Omental fat pad (tissue), 4 donors: ENCODE measurements at places on chromosomes 6 and 20.

DNA sequence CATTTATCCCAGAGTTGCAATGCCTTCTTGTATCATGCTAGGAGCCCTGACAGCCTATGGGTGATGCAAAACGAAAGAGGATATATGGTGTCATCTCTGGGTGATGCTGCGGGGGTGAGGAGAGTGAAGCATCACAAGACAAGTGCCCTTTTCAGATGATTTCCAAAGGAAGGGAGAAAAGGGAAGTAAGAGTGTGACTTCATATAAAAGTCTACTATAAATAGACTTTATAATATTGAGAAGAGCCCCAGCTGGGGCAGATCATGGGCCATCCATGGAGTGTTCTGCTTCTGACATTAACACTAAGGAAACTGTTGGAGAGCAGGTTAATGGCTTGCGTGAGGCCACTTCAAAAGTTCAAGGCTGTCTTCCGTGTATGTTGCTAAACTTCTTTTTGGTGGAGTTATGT is 4.4 kb downstream of the CD83 start:
- no peak for DNase-seq

- no peak for DNase-seq
Observed at GRCh38 chr6:152529369-152529768, 107.8 kb downstream of the SYNE1 start.

GRCh38 chr20:23484081-23484480 is 6.8 kb upstream of the CST8 start:
- no peak for DNase-seq

DNA sequence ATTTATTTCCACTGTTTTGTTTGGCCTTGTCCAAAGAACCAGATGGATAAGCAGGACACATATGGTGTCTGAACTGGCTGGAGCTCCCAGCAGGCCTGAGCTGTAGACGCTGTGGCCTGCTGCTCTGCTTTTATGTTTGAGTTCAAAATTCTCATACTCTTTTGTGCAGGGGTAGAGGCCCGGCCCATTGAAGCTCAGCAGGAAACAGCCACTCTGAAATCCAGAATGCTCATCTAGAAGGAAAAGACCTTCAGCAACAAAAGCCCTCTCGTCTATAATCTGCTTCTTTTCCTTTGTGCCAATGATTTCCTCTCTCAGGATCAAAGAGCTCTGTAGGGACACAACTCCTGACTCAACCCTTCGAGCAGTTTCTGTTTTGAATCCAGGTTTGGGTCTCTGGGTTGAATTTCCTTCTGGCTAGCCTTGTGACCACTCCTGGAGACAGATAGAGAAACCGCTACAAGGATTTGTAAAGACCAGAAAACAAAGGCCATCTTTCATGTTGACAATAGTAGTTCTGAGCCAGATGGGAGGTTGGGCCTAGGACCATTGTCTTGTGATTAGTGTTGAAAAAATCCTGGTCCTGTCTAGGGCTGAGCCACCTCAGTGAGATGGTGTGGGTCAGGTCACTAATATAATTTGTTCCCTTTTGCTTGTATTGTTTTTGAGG is 446.7 kb downstream of the BCKDHB start:
- DNase-seq, result no peak

DNA sequence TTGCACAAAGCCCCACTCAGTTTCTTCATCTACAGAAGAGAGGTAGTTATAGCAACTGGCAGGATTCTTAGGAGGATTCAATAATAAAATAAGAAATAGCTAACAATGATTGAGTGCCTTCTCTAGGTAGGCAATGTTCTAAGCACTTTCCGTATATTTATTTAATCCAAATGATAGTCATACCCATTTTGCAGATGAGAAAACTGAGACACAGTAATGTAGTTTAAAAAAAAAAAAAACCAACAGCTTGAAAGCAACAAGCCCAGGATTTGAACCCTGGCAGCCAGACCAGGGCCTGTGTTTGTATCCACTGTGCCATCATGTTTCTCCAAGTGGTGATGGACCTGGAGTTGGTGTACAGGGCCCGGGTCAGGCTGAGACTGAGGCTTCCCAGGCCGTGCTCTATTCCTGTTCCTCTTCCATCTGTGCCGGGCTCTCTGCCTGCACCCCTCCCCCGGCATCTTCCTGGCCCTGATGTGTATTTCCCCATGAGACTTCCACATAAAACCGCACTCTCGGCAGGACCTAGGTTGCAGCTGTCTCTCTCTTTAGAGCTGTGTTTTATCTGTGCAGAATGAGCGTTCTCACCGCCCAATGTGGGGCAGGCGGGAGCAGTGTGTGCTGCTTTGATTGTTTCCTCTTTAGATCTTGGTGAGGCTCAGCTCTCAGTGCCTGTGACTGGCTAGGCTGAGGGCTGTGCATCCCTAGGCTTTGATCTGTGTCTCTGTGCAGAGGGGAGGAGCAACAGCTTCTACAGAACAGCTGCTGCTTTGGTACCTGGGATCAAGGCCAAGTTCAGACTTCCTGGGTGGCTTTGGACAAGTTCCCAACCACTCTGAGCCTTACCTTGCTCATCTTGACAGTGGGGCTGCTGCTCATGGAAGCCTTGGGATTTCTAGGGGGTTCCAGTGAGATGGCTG is 49.5 kb downstream of the TOX2 start:
- no peak for DNase-seq

GRCh38 chr6:118813775-118814174 is 80.2 kb upstream of the ASF1A start:
- DNase-seq, result no peak

GRCh38 chr6:112911959-112912358 is 564.8 kb downstream of the RFPL4B start:
- DNase-seq, result no peak

DNA sequence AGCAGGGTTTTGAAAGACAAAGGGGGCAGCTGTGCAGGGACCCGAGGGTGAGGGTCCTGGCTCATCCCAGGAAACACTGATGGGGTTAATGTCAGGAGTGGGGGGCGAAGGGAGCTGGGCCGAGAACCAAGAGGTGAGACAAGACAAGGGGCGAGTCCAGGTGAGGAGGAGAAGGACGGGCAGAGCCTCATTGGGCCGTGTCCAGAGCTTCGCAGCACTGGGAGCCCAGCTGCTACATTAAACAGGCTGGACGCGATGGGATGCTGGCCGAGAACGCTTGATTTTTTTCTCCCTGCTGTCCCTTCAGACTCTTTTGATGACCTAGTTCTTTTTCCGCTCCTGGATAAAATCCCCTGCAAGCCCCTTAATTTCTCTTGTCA is 172.8 kb upstream of the SNX9 start:
- no peak for DNase-seq

GRCh38 chr20:35600993-35601973 is 14.3 kb upstream of the SPAG4 start:
- no peak for DNase-seq

DNA sequence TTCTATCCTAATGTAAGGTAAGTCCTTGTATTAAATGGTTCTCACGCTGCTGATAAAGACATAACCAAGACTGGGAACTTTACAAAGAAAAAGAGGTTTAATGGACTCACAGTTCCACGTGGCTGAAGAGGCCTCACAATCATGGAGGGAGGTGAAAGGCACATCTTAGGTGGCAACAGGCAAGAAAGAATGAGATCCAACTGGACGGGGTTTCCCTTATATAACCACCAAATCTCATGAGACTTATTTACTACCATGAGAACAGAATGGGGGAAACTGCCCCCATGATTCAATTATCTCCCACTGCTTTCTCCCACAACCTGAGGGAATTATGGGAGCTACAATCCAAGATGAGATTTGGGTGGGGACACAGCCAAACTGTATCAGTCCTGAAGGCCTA is 136.6 kb downstream of the HTR1B start:
- DNase-seq, result no peak

GRCh38 chr6:4010048-4010447 is 68.9 kb downstream of the FAM217A start:
- DNase-seq, result no peak

GRCh38 chr6:143158113-143158581 is 97.5 kb downstream of the AIG1 start:
- DNase-seq, result no peak

- no peak for DNase-seq
Observed at GRCh38 chr20:36607586-36608387, 2.2 kb downstream of the RAB5IF start.

- DNase-seq, result no peak
Observed at GRCh38 chr6:56343295-56343694, 95.9 kb upstream of the COL21A1 start.

DNA sequence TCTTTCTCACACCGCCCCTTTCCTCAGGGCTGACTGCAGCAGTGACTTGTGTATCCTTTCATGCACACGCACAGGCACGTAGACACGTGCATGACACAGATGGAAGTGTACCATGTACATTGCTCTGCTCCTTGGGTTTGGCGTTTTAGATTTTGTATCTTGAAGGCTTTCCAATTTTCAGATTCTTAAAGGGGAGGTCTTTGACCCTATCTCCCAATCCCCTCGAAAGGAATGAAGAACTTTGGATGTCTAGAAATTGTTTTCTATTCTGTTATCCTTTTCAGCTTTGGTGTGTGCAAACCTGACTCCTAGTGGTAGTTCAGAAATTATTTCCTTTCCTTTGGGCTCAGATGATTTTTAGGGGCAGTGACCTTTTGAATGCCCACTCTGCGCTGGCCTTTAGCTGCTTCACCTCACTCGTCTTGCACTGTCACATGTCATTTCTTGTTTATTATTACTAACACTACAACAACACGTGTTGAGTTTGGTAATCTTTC is 63.0 kb downstream of the HIVEP1 start:
- no peak for DNase-seq

- no peak for DNase-seq
Observed at GRCh38 chr6:85127168-85127498, 322.8 kb upstream of the NT5E start.

DNA sequence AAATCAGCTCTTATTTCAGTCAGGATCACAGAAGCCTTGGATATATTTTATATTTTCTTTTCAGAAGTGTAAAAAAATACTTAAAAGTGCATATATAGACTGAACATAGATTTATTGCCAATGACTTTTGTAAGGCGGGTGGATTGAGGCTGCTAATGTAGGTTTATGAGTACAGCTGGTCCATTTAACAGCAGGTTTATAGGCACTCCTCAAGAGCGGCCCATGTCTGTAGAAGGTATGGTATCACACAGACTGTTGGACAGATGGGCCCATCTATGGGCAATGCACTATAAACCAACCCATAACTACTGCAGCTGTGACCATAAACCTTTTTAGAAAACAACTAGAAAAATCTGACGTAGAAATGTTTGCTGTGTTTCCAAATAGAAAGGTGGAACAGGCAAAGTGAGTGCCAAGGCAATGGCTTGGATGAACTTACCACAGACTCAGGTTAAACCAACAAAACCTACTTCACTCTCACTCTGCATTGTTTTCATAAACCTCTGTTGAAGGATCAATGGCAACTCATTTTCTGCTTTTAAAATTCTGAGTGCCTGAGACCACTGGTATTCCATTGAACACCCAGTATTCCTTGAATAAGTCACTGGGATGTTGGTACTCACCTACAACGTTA is 170.6 kb upstream of the EYA4 start:
- no peak for DNase-seq

DNA sequence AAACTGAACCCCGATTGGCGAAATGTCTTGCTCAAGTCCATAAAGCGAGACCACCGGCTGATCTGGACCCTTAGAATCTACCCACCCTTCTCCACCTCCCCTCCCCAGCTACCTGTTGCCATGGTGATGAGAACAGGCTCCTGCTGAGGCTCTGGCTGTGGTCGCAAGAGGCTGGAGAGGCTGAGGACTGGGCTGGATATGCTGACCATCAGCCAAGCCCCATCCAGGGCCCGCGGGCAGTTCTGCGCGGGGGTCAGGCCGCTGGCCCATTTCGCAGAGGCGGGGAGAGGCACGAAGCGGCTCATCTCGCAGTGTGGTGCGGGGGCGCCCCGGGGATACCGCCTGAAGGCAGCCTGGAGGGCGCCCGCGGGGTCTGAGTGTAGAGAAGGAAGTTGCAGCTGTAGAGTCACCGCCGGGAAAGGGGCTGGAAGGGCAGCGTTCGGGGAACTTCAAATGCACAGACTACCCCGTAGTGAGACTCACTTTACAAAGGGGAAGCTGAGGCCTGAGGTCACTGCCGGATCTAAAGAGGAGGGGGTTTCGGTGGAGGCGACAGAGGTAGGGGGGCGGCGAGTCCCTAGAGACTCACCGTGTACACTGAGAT is 671 bp downstream of the TAPBP start:
- DNase-seq, result no peak

- no peak for DNase-seq
Observed at GRCh38 chr6:41159415-41160082, 3.4 kb downstream of the TREM2 start.

- DNase-seq, result no peak
Observed at GRCh38 chr6:52208612-52209011, 22.4 kb downstream of the IL17A start.

DNA sequence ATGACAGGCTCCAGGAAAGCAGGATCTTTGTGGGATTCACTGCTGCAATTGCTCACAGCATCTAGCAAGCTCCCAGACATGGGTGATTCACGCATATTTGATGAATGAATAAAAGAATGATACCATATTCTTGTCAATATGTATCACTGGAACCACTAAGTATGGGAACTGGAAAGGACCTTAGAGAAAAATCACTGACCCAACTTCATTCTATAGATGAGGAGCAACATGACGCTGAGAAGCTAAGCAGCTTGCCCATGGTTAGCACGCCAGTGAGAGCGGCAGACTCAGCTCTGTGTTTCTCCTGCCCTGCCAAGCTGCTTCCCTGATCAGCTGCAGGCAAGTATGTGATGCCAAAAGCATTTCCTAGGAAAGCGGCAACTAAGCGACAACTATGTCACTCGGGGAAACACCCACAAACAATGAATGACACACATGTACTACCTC is 66.8 kb downstream of the PPP1R3G start:
- DNase-seq, result no peak

GRCh38 chr20:51469046-51469445 is 73.5 kb downstream of the NFATC2 start:
- DNase-seq, result no peak

GRCh38 chr6:84358581-84358980 is 131.1 kb upstream of the CEP162 start:
- DNase-seq, result no peak

DNA sequence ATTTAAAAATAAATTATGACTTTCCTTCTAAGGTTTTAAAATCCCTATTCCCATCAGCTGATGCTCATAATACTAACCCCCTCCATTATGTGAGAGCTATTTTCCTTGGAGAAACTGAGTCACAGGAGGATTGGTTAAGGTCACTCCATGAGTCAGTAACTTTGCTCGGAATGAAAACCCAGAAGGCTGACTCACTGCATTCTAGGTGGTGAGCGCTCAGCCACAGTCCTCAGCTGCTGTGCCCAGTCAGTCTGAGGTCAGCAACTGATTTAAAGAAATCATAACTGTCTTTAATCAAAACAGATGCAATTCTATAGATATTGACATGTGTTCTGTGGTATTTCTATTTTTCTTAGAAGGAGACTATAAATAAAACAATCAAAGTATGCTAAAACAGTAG is 359.2 kb downstream of the GJA1 start:
- DNase-seq, result no peak

DNA sequence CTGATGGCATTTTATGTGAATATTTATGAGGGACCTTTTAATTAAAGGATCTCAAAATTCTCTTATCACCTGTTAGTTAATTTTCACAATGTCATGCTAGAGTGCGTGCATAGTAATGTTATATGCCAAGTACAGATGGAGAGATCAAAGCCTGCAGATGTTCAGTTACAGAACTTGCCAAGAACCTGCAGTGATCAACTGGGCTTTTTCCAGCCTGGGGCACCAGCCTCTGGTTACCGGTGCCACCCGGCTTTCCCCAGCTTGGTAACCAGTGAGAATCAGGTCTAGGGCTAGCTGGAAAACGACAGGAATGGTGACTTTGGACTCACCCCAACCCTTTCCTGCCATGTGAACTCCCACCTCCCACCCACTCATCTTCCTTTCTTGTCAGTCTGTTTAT is 91.8 kb downstream of the CAP2 start:
- DNase-seq, result no peak

GRCh38 chr20:45621593-45621992 is 7.9 kb upstream of the WFDC10A start:
- DNase-seq, result no peak
